ENCODE measurements at places on chromosomes 7 and 10.

DNA sequence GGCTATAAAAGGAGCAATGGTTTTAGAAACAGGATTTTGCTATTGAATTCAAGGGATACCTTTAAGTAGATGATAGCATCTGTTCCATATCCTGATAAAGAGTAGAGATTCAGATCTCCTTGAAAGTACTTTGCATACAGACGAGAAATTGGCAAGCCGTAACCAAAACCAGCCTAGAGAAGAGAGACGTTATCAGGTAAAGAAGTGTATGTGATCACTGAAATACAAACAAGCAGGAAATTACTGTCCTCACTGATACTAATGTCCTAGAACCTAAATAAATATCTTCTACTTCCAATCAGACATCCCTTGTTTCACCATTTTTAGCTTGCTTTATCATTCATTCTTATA, 9.4 kb downstream of the PDK4 start:
- no peak for DNase-seq

- DNase-seq: no peak
These were observed 11.8 kb downstream of the NT5C2 start for GRCh38 chr10:103181244-103181643.

- no peak for DNase-seq
These were observed 63.2 kb upstream of the KLF6 start for GRCh38 chr10:3848005-3848774.

- DNase-seq: no peak
These were observed 54.2 kb downstream of the RBM20 start for GRCh38 chr10:110698340-110698739.

GRCh38 chr7:4681886-4682620, at the start of gene FOXK1:
Gene FOXK1, plus strand, starts transcription at chr7:4682295. Its CDS starts 14 bp downstream, at chr7:4682309.
- peak; percentile 87 for DNase-seq

- no peak for DNase-seq
These were observed 85.9 kb downstream of the COBL start for GRCh38 chr7:51230723-51231122.

DNA sequence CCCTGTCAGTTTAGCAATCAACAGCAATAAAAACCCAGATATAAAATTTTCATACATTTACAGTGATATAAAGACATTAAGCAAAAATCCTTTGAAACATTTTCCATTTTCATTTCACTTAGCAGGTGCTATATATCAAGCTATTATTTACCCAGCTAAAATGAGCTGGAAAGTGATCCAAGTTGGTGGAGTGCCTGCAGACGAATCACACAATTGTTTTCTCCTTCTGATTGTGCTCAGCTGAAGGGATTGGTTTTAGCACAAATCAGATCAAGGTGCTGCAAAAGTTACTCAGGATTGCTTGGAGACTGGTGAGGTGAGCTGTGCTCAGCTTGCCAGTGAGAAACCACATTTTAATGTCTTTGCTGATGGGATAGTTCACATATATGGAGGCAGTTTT, 138.1 kb downstream of the LRMDA start:
- no peak for DNase-seq

Data from stimulated activated CD4-positive, alpha-beta T cell treated with anti-CD3 and anti-CD28 coated beads, Interleukin-2, amount 100 ng/mL, for 24 hours (primary cell).